ENCODE measurements at places on chromosomes 5 and 9.

- DNase-seq: no peak
Observed at GRCh38 chr5:89168766-89169165, 285.8 kb upstream of the MEF2C start.

- DNase-seq: no peak
Observed at GRCh38 chr5:53002491-53002890, 13.3 kb downstream of the ITGA2 start.

DNA sequence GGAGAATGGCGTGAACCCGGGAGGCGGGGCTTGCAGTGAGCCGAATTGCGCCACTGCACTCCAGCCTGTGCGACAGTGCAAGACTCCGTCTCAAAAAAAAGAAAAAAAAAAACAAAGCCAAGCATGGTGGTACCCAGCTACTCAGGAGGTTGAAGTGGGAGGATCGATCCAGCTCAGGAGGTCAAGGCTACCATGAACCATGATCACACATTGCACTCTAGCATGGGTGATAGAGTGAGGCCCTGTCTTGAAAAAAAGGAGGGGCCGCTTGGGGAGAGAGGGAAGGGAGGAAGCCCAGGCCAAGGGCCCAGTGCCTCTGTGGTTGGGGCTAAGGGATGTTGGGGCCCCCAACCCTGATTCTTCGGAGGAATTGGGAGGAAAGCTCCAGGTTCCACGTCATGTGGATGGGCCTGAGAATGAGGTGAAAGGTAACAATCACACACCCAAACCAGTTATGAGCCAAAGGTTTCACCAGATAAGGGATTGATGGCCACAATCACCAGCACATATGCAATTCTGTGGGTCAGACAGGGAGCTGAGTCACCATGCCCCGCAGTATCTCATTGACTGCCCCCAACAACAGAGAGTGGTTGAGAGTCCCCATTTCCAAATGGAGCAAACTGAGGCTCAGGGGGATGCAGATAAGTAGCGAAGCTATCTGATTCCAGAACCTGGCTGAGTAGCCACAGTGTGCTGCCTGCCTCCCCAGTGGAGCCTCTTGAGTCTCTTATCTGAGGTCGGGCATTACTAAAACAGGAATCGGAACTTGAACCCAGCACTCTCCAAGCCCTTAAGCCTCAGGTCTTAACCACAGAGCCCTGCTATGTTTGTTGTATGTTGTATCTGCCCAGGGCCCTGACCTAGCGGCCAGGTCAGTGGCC is 20.5 kb downstream of the SWI5 start:
- DNase-seq: no peak

DNA sequence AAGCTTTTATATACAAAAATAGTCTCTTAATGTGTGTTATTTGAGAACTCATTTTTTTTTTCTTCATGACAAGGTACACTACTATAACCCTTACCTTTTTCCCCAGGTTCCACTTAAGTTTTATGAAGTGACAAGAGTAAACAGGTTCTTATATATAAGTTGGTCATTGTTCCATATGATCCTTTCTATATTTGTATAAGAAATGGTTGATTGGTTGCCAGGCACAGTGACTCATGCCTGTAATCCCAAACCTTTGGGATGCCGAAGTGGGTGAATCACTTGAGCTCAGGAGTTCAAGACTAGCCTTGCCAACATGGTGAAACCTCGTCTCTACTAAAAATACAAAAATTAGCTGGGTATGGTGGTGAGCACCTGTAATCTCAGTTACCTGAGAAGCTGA is 108.3 kb downstream of the PCSK1 start:
- peak; percentile 44 for DNase-seq

- no peak for DNase-seq
Observed at GRCh38 chr5:151627650-151628049, 36.5 kb upstream of the FAT2 start.

GRCh38 chr9:126683698-126684044 is 69.9 kb downstream of the LMX1B start:
- DNase-seq: no peak

- DNase-seq: no peak
Observed at GRCh38 chr9:136100700-136101614, 5.9 kb upstream of the NACC2 start.
